Stimulated activated naive CD8-positive, alpha-beta T cell treated with anti-CD3 and anti-CD28 coated beads, Interleukin-15, amount 100 ng/mL, for 72 hours (primary cell): ENCODE measurements at places on chromosomes 16 and 17.

DNA sequence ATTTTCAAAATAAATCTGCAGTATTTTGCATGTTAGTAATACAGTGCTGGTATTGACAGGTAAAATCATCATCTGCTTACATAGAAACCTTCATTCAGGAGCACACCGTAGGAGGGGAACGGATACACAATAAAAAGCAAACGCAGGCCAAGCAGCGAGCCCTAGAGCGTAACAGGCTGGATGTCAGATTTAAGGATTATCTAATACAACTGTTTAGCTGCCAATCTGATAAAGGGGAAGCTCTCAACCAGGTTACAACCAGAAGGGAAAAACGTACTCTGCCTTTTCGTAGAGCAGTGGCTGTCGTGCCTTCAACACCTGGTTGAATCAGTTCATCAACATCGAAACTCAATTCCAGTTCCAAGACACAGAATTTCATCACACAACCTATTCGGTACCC, 16.4 kb upstream of the CUEDC1 start:
- no peak for DNase-seq

DNA sequence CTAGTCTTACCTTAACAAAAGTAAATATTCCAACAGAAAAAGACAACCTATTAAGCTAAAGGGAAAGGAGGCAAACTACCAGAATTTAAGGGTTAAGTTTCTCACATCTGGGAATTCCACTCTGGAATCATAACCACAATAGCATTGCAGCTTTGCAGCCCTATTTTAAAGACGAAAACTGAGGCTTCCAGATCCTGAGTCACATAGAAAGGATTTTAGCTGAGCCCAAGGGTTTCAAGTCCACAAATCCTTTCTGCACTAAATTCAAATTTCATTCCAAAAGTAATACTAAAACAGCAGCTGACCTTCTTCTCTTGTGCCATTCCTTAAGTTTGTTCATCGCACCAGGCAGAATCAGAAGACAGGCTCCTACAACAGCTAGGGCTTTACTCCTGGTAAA, 17.8 kb downstream of the XYLT1 start:
- DNase-seq: no peak

DNA sequence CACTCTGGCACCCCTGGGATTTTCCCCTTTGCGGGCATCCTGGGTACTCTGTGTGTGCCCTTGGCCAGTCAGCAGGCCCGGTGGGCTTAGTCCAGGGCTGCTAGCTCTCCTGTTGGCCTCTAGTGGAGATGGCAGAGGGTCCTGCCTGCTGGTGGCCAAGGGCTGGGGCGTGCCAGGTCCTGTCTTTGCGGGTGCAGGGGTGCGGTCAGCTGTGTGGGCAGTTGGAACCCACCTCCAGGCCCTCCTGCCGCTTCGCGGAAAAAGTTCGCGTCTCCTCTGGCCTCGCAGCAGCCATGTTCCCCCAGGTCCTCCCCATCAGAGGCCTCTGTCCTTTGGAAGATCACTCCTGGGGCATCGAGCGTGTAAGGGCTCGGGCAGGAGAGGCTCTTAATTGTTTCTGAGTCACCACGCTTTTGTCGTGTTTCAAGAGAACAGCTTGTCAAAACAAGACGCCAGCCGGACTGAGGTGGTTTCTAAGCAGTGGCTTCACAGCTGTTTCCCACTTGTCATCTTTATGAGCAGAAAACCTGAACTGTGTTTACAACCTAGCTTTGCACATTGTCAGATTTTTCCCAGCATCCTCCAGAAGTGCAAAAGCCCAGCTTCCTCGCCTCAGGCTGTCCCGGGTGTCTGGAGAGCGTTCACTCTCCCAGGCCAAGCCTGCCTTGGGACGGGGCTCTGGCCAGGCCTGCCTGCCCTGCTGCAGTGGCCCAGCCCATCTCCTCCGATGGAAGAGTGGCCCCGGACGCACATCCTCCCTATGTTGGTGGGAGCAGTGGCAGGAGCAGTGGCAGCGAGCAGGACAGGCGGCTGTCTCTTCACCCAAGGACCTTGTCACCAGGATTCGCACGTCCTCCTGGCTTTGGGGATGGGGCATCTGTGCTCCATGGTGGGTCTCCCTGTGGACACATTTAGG, 5.0 kb upstream of the DNASE1L2 start:
- no peak for DNase-seq

DNA sequence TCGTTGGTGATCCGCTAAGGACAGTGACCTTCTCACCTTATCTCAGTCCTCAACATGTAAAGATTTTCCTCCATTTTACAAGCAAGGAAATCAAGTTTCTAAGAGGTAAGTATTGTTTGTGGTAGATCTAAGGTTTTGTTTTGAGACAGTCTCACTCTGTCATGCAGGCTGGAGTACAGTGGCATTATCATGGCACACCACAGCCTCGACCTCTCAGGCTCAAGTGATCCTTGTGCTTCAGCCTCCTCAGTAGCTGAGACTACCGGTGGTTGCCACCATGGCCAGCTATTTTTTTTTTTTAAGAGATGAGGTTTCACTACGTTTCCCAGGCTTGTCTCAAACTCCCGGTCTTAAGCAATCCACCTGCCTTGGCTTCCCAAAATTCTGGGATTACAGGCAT, 34.9 kb downstream of the PRKCA start:
- DNase-seq: no peak

GRCh38 chr17:42386777-42387657, 1.2 kb downstream of the STAT3 start:
- DNase-seq: no peak

- DNase-seq: no peak
Measured at GRCh38 chr17:72004611-72005331, 116.0 kb upstream of the SOX9 start.

DNA sequence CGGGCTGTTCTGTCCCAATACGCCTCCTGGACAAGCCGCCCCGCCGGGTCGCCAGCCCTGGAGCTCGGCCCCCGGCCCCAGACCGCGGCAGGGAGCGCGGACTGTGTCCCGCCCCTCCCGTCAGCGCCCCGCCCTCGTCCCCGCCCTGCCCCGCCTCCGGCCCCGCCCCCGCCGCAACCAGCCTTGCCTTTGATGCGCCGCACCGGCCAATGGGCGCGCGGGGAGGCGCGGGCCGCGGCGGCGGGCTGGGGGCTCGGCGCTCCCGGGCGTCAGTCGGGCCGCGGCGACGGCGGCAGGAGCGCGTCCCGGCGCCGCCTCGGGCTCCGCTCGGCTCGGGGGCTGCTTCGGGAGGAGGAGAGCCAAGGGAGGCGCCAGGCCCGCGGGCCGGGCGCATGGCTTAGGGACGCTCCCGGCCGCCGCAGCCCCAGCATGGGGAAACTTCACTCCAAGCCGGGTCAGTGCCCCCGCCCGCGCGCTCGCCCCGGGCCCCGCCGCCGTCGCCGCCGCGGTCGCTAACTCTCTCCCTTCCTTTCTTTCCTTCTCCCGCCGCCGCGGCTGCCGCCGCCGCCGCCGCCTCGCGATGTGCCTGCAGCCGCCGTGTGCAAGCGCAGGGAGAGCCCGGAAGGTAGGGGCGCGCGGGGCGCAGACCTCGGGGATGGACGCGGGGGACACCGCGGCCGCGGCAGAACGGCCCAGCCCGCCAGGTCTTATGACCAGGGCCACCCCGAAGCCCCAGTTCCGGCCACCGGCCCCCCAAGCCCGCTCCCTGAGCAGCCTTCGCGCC, at the start of gene NKD1:
TSS of gene NKD1 (plus strand) at position 272 of the 784 bp plus-strand sequence. CDS start at position 430, 158 bp downstream.
- DNase-seq: peak; percentile 62

DNA sequence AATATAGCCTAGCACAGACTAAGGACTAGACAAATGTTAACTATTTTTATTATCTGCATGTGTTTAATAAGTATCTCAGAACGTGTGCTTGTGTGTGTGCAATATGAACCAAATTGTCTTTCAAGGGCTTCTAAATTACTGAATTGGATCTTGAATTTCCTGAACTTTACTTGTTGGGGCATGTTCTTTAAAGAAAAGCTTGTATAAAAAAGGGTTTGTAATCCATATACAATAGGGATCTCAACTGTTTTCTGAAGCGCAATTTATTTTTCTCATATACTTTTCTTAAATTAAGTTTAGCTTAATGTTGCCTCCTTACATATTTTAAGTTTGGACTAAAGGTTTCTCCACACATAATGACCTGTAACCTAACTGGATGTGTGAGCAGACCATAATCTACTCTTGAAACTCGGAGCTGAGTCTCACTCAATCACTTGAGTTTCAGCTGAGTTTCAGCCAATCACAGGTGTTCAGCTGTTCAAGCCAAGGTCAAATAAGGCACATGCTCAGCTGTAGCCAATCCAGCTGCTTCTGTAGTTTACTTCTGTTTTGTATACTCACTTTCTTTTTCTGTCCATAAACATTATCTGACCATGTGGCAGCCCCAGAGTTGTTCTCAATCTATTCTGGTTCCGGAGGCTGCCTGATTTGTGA, 72.3 kb downstream of the CDK5R1 start:
- DNase-seq: no peak

DNA sequence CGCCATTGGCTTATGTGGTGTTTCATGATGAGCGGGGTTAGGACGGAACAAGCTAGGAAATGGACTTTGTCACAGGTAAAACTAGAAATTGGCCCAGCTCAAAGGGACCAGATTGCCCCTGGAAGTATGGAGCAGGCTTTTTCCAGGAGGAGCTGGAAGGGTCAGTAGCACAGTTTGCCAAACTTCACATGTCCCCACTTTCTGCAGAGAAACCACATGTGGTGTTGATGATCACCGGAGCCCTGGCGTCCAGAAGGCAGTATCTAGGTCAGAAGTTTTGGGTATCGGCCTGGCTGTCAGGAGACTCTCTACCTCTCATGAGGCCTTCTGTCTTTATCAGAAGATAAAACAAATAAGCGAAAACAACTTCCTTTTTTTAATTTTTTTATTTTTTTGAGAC, 248.5 kb downstream of the SOX9 start:
- no peak for DNase-seq

DNA sequence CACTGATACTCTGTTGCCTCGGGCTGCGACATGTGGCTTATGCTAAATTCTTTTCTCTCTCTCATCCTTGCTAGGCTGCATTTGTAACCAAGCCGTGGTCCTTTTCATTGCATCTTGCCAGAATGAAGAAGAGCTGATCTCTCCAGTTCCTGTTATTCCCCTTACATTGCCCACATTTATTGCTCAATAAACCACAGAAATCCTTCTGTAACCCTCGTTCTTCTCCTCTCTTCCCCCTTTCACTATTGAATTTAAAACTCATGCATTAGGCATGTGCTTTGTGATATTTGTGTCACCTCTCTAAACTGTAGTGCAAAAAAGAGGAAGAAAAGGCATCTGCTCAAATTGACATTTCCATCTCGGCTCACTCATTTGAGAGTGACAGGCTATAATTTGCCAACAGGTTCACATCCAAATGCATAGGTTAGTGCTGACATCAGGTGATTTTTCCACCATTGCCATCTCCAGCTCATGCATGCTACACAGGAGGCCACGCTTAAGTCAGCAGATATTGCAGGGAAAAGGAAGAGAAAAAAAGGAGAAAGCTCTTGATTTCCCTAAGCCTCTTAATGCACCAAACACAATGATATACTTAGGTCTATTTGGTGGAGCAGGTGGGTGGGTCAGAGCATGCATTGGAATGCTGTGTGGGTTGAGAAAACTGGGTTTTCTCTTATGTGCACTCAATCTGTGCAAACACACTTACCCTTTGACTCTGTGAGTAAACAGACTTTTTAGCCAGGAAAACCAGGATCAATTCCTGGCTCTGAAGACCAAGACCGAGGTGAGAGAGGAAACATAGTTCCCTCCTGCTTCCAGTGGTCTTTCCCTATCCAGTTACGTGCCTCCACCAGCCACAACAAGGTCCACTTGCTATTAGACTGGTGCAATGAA, 642.7 kb downstream of the HS3ST4 start:
- DNase-seq: no peak

DNA sequence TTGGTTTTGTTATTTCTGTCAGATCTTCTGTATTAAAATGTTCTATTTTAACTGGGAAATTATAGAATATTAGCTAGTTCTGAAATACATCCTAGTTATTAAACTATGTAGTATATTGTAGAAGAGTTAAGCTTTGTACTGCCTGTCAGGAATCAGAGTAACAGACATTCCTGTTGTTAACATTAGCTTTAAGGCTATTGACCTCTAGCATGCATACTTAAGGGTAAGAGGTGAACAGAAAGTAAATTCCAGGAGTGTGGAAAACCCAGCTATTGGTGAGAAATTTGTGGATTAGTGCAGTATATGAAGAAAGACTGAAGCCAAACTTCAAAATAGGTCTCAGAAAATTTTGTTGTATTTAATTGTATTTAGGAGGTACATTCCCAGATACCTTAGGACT, 111.3 kb downstream of the CHD9 start:
- no peak for DNase-seq

DNA sequence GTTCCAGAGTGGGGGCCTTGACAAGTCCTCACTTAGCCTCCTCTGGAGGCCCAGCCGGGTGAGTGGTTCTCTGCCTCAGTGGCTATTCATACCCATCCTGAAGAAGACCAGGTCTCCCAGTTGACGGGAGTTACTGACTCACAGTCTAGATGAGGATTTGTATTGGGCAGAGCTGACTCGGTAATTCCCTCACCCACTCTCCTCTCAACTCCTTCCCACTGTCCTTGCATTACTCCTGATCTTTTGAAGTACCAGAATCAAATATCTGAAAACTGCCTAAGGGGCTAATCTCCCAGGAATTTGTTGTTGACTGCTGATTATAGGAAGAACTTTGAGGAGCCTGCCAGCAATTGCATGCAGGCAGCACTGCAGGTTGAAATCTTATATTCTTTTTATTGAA, 14.2 kb downstream of the SAP30BP start:
- no peak for DNase-seq

- no peak for DNase-seq
Measured at GRCh38 chr17:59038734-59039133, 67.9 kb downstream of the TRIM37 start.

DNA sequence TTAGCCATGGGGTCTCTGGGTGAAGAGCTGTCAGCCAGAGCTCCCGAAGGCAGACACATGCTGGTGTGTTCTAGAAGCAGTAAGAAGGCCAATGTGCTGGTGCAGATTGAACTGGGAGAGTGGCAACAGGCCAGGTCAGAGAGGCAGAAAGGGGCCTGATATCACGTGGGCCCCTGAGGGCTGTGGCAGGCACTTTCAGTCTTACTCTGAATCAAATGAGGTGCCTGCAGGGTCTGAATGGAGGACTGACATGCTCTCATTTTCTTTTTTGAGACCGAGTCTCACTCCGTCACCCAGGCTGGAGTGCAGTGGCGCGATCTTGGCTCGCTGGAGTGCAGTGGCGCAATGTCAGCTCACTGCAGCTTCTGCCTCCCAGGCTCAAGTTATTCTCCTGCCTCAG, 293.8 kb downstream of the ABCC12 start:
- no peak for DNase-seq

GRCh38 chr17:31198026-31198425, 99.0 kb downstream of the OMG start:
- DNase-seq: no peak

DNA sequence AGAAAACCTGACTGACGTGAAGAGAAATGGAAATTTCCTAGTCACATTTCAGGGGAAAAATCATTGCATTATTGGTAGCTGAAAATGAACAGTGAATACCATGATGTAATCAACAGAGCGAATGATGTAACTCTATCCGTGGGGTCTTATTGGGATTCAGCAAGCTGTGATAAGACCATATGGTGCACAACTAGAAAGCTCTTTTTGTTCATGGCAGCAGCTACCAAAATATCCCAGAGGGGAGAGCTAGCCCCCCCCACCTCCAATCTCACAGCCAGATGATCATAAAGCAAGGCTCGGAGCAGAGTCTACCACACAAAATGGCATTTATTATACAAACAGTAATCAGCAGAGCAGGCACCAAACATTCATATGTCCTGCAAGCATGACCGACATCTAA, 22.2 kb upstream of the DNAH17 start:
- no peak for DNase-seq
